ENCODE measurements at places on chromosomes 11 and 22. TPM values are rescaled to one million over a fixed set of nuclear protein-coding genes. Genes with fewer than 3 reads are reported as not detected.

The OR52I1 gene
- total RNA-seq: not detected

The TMEM132A gene
- 2.0 TPM for total RNA-seq

The XKR3 gene
- not detected for total RNA-seq

The MYRF gene
- 0.25 TPM for total RNA-seq

The LIF gene
- total RNA-seq: 77.3 TPM

DNA sequence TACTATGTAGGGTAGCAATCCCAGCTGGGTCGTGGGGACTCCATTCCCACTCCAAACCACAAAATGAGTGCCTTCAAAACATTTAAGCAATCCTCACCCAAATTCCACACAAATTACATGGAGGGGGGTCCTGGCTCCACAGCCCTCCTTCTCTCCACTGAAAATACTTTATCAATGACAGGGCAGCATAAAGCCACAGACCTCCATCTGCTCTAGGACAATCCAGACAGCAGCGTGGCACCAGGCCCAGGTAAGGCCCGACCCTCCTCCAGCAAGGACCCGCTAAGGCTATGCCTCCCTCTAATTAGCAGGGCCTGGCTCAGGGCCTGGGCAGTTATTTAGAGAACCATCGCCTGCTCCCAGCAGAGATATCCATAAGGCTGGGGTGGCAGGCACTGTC lies at the start of gene PANX3:
Gene PANX3 (plus strand): TSS at position 365 of the 400 bp plus-strand sequence. CDS start 129 bp downstream, outside the sequence.
- no peak for DNase-seq

DNA sequence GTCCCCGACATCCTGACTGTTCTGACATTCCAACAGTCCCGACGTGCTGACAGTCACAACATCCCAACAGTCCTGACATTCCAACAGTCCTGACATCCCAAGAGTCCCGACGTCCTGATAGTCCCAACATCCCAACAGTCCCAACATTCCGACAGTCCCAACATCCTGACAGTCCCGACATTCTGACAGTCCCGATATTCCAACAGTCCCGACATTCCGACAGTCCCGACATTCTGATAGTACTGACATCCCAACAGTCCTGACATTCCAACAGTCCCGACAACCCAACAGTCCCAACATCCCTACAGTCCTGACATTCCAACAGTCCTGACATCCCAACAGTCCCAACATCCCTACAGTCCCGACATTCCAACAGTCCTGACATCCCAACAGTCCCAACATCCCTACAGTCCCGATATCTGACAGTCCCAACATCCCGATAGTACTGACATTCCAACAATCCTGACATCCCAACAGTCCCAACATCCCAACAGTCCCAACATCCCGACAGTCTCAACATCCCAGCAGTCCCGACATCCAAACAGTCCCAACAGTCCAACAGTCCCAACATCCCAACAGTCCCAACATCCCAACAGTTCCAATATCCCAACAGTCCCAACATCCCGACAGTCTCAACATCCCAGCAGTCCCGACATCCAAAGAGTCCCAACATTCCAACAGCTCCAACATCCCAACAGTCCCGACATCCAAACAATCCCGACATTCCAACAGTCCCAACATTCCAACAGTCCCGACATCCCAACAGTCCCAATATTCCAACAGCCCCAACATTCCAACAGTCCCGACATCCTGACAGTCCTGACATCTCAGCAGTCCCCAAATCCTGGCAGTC lies 60.2 kb downstream of the DHCR7 start:
- DNase-seq: no peak

DNA sequence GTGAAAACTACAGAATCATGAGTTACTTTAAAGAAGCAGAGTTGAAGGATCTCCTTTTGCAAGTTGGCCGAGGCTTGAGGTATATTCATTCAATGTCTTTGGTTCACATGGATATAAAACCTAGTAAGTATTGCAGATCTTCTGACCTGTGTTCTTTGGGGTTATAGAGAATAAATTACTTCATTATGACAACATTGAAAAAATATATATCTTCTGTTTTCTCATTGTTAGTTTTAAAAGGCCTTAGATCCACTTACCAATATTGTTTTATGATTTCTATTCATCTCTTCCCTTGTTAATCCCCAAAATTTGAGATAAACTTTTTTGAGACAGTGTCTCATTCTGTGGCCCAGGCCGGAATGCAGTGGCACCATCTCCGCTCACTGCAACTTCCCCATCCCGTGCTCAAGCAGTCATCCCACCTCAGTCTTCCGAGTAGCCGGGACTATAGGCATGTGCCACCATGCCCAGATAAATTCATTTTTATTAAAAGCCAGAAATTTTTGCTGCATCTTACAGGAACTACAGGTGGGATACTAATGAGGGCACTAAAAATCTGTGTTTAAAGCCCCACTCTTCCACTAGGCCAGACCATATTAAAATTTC lies 8.2 kb downstream of the WEE1 start:
- DNase-seq: no peak

DNA sequence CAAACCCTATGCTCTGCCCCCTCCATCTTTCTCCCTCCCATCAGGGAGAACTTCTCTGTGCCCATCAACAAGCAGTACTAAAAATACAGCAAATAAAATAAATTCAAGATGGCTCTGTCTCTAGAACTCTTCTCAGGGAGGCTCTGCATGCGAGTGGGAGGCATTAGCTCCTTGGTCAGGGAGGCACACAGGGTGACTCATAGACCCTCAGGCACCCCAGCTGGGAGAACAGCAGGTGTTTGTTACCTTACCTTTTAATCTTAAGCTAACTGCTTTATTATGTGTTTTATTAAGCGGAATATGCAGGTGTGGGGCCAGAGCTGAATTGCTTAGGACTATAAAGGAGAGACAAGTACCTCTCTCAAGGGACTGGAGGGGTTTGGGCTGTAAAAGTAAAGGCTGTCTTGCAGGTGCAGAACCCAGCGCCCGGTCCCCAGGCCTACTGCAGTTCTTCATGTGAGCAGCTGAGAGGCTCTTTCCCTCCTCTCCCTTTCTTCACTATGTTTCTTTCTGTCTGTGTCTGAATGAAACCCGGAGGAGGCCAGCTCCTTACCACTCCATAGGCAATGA lies 20.8 kb downstream of the CSNK2A3 start:
- no peak for DNase-seq

DNA sequence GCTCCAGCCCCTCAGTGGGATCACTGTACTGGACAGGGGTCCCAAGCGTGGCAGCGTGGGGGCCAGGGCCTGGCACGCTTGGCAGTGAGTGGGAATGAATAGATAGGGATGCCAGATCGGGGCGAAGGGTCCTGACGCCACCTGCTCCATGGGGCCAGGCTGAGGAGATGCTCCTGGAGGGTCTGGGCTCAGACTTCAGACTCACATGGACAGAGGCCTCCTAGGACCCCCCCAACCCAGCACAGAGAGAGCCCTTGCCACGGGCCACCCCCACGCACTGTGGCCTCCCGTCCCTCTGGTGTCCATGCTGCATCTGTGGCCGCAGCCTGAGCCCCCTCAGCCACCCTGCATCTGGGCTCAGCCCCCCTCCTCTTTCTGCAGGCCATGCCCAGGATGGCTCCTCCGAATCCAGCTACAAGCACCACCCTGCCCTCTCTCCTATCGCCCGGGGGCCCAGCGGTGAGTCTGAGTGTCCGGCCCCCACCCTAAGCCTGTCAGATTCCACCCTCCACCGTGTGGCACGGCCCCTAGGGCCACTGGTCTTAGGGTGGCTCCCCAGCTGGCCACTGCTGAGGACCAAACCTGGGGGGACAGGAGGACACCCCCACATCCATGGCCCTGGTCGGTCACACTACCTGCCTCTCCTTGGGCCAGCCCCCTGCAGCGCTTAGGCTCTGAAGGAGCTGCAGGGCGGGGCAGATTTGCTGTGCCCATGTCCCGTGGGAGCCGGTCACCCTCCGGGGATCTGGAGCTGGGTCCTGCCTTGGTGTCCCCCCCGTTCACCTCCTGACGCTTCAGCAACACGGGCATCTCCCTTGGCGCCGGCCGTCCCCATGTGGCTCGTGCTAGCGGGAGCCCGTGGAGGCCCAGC lies 2.7 kb downstream of the MUC5AC start:
- no peak for DNase-seq

DNA sequence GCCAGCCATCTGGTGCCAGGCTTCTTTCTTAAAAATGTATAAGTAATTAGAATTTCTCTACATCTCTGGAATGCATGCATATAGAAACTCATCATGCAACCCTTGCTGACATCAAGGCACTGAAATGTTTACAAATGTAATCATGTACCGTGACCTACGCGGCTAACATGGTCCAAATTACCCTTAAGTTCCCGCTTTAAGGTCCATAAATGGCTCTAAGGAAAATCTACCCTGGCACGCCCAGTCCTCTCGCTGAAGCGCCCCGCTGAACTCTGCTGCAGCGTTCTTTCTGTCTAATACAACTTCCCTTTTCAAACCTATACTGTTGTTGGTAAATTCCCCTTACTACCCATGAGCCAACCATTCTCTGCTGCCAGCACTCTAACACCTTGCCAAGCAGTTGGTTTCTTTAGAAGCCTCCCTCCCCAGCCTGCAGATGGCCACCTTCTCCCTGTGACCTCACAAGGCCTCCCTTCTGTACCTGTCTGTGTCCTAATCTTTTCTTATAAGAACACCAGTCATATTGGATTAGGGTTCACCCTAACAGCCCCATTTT lies 13.5 kb upstream of the HMOX1 start:
- no peak for DNase-seq

DNA sequence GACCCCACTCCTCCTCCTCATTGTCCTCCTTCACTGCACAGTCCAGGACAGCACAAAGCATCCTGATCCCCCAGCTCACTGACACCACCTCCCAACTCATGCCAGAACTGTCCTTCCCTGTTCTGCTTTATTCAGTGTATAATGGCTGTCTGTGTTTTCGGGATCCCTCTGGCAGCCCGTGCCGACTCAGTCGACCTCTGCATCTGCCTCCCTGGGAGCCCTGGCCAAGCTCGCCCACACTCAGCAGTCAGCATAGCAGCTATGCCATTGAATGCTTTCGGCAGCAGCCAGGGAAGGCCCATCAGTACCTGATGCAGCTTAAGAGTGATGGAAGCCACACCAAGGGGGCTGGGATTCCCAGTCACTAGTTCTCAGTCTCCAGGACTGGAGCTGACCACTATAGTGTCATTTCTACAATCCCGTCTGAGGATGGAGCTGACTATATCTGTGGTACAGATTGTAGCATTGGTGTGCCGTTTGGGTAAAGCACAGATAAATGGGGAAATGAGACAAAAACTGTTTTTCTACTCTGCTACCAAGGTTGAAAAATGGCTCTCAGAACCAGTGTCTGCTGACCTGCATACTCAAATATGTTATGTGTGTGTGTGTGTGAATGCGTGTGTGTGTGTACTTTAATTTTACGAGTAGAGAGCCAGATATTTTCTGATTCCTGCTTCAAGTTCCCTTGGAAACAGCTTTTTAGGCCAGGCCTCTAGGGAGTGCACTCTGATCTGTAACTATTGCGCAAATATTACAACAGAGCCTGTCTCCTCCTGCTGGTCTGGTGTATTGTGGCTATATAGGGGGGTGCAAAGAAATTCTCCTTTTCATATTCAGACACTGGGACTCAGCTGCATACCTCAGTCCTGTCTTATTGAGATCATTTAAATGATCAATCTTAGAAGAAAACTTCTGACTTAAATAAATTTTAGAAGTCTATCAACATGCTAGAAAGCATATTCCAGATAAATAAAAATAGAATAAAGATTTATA lies 78.8 kb upstream of the TOP3B start:
- DNase-seq: no peak

GRCh38 chr22:17090550-17090949 lies 5.8 kb downstream of the IL17RA start:
- DNase-seq: no peak

DNA sequence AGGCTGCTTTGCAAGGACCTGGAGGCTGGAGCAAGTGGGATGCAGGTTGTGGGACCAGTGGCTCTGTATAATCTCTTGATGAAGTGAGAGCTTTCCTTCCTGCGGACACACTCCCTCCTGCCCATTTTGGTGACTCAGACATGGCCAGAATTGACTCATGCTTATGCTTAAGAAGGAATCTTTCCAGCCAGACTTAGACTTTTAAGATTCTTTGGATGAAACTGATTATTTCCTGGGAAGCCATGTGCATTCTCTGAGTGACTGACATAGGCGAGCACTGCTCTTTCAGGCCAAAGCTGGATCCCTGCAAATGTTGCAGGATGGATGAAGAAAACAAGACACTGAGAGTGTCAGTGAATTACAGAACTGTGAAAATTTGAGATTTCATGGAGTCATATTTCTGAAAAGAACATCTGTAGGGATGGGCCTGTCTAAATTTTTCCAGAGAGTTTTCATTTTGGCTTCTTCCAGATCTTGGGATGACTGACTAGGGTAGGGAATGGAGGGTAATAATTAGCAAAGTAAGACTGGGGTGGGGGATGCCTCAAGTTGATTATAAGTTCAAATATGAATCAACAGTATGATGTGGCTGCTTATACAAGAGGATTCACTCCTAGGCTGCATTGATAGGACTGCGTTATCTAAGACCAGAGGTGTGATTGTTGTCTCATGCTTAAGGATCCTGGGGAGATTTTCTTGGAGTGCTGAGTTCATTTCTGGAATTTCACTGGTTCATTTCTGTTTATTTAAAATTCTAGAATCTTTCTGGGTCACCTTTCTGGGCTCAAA lies 195.8 kb downstream of the HIPK3 start:
- no peak for DNase-seq

GRCh38 chr11:99567334-99567956 lies 546.7 kb downstream of the CNTN5 start:
- DNase-seq: no peak

GRCh38 chr11:47233989-47234668 lies 14.5 kb downstream of the ACP2 start:
- peak; percentile 25 for DNase-seq

- DNase-seq: no peak
Measured at GRCh38 chr11:105781807-105782206, 171.9 kb downstream of the GRIA4 start.

DNA sequence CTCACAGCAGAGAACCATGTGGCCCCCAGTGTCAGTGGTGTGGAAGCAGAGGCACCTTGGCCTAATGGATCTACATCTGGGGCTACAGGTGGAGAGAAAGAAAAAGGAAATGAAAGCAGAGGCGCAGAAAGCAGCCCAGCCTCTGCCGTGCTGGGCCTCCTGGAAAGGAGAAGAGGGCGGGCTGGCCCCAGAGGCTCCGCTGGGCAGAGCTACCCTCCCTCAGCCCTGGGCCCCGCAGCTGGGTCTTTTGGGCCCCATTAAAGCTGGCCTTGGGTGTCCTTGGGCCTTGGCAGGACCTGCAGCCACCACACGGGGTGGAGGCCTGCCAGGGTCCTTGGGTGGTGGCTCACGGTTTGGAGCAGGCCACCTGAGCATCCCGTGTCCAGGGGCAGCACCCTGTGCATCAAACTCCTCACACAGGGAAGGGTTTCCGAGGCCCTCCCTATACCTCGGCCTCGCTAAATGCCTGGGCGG lies 31.6 kb upstream of the GAL start:
- no peak for DNase-seq
